ENCODE measurements at places on chromosomes 11 and 22. TPM values are rescaled to one million over a fixed set of nuclear protein-coding genes. Genes with fewer than 3 reads are reported as not detected.

DNA sequence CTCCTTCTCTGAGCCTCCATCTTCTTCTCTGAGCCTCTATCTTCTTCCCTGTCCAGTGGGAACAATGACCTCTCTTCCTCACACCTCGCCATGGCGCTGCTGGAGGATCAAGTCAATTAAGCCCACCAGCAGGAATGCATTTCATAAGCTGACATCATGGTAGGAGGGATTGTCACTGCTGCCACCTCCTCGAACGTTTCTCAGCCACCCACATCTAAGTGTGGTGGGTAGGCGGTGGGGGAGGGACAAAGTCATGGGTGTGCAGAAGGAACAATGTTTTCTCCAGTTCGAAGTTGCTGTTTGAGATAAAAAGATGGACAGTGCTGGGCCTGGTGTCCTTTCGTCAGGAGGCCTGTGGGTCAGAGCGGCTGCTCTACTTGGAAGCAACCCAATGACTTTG, 44.0 kb downstream of the DHCR7 start:
- DNase-seq, result no peak

- no peak for DNase-seq
Measured at GRCh38 chr22:45310977-45311531, 1.3 kb downstream of the FAM118A start.

The POU2AF2 gene
- not detected for total RNA-seq

DNA sequence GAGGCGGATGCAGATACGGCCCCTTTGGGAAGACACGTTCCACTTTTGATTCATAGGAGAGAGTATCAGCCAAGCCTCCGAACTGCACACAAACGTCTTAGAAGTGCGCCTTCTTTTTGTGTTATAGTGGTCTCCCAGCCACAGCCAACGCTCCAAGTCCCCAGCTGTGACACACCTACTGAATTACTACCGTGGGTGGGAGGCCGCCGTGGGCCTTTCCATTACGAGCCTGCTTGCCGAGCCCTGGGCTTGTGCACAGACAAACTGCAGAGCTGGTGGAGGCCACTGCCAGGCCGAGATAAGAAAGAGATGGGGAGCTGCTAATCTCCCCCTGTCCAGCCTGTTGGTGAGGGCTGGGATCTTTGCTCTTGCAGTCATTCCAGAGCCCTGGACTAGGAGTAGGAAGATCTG, 761 bp downstream of the HMBS start:
- no peak for DNase-seq

Measured in breast epithelium (tissue), 4 donors.